Foreskin melanocyte (primary cell): ENCODE measurements at places on chromosomes 13 and 19.

- DNase-seq = peak; percentile 17
These were observed 1.3 kb upstream of the CEACAM3 start for GRCh38 chr19:41795031-41795461.

DNA sequence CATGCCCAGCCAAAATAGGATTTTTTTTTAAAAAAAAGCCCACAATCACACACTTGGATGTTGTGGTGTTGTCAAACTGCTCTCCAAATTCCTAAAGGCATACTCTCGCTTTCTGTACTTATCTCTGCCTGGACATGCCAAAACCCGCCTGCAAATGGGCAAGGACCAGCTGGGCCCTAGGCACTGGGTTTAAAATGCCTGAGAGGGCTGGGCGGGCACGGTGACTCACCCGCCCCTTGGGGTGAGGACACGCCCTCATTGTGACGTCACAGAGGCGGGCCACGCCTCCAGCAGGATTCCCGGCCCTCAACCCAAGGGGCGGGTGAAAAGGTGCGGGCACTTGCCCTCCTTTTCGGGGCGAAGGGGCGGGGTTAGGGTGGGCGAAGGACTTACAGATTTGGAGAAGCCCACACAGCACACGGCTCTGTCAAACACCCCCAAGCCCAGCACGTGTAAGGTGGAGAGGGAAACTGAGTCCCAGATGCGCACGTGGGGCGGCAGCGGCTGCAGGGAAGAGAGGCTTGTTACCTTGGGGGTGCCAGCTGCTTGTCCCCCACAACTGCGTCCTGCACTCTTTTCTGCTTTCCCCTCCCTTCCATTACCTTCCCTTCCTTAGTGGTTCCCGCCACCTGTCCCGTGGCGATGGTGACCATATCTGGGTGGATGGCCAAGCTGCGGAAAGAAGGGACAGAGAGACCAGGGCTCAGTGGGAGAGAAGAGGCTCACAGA lies 6.6 kb downstream of the EML2 start:
- DNase-seq = peak; percentile 65

- DNase-seq = no peak
These were observed 23.9 kb downstream of the EDNRB start for GRCh38 chr13:77894743-77895142.

GRCh38 chr13:109036078-109036780 lies 406.8 kb downstream of the MYO16 start:
- DNase-seq = no peak

DNA sequence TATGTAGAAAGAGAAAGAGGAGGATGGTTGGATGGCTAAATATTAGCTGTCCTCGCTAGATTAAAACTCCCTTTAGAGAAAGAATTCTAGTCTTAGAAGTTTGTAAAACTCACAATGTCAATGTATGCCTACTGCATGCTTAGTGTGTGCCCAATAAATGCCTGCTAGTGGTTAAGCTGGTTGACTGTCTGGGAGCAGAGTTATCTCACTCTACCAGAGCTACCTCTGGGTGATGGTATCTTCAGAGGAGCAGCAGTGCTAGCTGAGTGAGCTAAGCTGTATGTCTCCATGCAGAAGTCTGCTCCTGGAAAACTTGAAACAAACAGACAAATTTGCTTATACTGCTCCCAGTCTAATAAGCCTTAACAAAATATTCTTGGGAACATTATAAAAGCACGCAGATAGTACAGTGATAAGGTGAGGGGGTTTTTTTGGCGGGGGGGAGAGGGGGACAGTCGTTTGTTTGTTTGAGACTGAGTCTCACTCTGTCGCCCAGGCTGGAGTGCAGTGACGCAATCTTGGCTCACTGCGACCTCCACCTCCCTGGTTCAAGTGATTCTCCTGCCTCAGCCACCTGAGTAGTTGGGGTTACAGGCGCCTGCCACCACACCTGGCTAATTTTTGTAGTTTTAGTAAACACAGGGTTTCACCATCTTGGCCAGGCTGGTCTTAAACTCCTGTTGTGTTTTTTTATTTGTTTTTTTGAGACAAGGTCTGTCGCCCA lies 202.8 kb upstream of the TSC22D1 start:
- no peak for DNase-seq

DNA sequence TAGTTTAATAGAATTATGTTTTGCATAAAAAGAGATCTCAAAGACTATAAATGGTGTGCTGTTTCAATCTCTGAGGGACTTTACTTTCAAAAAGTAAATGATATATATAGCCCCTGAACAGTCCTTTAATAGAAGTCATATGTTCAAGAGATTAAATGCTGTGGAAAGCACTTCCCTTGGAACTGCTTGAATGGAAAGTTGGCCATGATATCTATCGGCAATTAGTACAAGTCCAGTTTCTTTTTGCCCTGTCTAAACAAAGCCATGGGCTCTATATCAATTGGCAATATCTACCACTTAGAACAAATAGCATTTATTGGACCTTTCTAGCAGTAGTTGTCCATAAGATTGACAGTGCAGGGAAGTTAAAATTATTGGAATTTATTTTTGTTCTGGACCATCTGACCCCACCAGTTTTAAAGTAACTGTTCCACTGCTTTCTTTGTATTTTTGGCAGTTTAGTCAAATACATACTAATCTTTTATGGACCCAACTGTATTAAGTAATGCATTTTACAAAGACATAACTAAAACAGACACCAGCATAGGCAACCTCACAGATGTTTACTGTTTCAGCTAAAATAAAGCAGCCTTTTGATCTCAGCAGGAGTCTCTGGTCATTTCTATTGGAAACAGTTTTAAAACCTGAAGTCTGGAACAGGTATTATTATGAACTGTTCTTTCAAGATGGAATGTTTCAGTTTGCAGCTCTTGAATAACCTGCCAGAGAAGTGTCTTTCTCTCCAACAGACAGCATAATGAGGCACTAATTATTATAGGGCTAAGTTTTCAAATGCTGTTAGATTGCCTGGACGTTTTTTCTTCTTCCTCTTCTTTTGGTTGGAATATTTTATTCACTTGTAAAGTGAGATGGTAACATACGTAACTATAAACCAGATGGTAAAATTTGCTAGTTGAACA lies 282.6 kb downstream of the DCLK1 start:
- DNase-seq = no peak

GRCh38 chr13:101875717-101876393 lies 423.4 kb downstream of the ITGBL1 start:
- DNase-seq = peak; percentile 57

GRCh38 chr13:46893221-46893740 lies 3.6 kb downstream of the HTR2A start:
- DNase-seq = no peak

DNA sequence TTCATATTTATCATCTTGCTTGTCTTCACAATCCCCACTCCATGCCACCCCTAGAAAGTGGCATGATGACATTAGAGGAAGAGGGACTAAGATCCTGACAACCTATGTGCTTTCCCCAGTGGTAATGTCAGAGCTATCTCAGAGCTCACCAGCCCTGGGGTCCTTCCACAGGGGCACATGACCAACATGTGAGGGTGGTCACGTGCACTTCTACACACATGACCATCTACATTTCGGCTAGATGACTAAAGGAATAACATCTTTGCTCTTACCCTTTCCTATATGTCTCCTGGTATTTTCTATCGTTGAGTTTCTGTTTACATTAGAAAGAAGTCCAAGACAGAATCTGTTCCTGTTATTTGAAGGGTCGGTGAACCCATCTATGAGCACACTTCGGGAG lies 46.2 kb downstream of the RFXAP start:
- DNase-seq = no peak

DNA sequence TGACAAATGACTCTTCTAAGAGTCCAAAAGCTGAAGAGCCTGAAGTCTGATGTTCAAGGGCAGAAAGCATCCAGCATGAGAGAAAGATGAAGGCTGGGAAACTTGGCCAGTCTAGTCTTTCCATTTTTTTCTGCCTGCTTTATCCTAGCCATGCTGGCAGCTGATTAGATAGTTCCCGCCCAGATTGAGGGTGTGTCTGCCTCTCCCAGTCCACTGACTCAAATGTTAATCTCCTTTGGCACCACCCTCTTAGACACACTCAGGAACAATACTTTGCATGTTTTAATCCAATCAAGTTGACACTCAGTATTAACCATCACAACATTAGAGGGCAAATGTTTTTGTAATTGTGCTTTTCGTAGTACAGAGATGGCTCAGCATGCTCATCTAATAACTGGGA lies 267.5 kb upstream of the KLHL1 start:
- DNase-seq = no peak

DNA sequence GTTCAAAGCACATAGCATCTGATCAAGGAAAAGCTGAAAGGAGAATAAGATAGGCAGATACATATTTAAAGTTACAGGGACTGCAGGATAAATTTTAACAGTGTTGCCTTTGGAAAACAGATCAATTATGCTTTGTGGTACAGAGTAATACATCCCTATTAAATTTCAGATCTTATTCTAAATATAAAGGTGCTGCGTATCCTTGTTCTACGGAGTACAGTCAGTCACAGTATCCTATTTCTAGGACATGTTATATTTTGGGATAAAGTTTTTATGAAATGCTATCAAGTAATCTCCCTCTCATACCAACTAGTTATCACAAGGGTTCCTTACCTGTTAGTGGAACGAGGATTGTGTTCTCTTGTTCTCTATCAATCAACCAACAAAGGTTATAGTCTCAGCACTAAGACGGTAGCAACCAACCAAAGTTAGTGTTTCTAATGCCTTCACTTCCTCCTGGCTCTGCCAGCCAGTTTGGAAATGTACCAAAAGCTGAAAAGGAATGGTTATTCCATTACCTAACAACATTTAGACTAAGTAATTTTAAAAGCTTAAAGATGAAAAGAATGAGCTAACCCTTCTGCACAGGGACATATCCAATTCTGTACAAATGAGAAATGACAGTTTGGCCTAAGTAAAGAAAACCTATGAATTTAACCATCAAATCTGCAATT lies 35.2 kb downstream of the TSC22D1 start:
- DNase-seq = no peak

GRCh38 chr19:19595171-19595701 lies 23.3 kb downstream of the PBX4 start:
- no peak for DNase-seq

DNA sequence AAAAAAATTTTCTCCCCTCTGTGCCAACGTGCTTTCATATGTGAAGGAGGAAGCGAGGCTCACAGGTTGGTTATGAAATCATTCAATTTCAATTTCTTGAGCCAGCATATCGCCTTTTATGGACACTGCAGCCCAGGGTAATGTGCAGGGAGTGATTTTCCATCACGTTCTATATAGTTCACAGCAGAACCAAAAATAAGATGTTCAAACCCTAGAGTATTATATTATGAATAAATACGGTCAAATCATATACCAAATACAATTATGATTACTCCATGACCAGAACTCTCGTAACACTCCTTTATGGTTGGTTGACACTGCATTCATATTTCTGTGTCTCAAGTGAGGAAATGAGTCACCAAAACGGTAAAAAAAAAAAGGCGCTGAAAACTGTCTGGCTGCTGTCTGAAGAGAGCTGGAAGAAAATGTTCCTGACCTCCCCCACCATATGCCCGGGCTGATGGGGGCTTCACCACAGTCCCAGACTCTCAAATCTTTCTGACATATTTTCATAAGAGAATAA lies 75.8 kb upstream of the UBAC2 start:
- DNase-seq = no peak

GRCh38 chr19:13717194-13717643 lies 47.1 kb upstream of the MRI1 start:
- peak; percentile 78 for DNase-seq
